ENCODE measurements at places on chromosomes 7 and 10.

DNA sequence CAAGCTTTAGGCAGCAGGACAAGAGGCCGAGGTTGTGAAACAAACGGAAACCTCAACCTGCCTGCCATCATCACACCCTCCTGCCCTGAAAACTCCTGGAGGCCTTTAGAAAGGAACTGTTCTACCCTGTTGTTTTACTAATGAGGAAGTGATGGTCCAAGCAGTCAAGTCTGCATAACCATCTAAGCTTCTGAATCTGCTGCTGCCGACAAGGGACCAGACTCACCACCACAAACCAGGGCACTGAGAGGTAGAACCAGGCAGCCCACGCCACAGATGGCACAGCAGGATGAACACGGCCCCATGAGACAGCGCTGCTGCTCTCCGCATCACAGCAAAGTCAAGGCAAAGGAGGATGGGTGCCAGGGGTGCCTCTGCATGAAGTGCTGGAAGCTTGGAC is 209.4 kb downstream of the CELF2 start:
- DNase-seq: peak; percentile 48

GRCh38 chr7:91512958-91513357 is 248.7 kb downstream of the FZD1 start:
- no peak for DNase-seq

DNA sequence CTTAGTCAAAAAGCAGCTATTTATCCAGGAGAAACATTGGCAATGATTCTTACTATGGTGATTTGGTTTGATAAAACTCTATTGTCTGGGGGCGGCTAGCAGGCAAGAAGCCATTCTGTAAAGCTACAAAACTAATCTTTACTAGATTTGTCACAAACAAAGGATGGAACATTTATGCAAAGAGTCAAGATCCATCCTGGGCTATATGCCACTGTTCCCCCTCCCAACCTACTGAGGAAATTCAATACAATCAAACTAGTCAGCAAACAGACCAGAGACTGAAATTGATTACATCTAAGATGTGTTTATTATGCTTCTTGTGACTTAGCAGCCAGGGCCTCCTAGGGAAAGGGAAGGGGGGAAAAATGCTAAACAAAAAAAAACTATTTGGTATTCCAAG is 397.6 kb downstream of the GPAM start:
- DNase-seq: no peak

DNA sequence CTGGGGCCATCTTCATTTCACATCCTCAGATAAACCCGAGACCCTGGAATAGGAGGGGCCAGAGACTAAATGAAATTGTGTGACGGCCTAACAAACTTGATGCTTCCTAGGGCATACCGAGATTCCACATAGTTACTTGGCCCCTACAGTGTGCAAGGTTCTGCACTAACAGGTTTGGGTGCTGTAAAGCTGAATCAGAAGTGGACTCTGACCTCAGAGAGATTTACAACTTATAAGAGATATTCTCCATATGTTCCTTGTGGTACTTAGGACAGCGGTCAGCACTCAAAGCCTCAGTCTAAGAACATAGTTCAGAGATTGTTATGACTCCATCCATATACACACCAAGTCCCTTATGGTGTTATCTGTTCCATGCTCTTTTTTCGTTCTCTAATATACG is 55.1 kb upstream of the FHIP2A start:
- no peak for DNase-seq

DNA sequence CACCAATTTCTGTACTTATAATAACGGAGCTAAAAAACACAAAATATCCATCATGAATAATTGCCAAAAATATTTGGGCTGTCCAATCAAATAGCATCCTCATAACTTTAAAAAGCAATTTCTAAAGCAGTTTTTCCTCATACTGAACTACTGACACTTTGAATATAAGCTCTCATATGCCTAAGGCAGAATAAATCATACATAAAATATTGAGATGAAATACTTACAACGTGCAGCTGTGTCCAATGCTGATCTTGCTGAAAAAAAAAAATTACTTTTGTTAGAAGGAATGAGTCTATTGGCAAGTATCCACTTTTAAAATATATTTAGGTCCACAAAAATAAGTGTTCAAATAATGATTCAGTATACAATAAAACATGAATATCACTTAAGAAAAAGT is 24.2 kb downstream of the FAM3C start:
- DNase-seq: no peak

- no peak for DNase-seq
These were observed 545.9 kb downstream of the SUGCT start for GRCh38 chr7:40680657-40681056.

DNA sequence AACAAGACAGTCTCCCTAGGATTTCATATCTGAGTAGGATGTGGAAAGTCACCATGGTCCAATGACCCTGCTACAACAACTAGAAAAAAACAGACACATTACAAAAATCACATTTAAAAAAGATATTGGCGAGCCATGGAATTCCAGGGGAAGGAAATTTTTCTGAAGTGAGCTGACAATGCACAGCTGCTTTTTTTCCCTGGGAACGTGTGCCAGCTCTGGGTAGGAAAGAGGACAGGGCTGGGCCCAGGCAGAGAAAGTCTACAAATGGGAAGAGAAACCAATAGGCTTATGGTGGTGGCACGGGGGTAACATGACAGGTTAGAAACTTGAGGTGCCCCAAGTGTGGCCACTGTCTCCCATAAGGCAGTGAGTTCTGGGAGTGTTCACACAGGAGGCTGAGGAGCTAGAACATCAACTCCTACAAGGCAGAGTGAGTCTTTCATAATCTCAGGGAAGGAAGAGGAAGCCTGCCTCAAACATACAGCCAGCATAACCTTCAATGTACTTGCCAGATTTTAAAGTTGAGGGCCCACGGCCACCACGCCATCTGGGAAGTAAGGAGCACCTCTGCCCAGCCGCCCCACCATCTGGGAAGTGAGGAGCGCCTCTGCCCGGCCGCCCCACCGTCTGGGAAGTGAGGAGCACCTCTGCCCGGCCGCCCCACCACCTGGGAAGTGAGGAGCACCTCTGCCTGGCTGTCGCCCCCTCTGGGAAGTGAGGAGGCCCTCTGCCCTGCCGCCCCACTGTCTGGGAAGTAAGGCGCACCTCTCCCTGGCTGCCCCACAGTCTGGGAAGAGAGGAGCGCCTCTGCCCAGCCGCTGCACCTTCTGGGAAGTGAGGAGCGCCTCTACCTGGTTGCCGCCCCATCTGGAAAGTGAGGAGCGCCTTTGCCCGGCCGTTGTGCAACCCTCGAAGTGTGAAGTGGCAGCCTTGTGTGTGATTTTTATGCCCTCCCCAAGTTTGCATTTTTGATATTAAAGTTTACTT is 5.9 kb downstream of the FBXL13 start:
- no peak for DNase-seq

DNA sequence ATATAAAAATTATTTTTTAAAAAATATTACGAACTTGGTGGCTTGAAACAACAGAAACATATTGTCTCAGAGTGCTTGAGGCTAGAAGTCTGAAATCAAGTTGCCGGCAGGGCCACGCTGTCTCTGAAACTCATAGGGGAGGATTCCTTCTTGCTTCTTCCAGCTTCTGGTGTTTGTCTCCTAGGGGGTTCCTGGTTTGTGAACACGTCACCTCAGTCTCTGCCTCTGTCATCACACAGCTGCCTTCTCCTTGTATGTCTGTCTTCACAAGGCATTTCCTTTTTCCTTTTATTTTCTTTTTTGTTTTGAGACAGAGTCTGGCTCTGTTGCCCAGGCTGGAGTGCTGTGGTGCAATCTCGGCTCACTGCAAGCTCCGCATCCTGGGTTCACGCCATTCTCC is 12.7 kb upstream of the SNX8 start:
- no peak for DNase-seq
